ENCODE measurements at places on chromosomes 2 and 18.

DNA sequence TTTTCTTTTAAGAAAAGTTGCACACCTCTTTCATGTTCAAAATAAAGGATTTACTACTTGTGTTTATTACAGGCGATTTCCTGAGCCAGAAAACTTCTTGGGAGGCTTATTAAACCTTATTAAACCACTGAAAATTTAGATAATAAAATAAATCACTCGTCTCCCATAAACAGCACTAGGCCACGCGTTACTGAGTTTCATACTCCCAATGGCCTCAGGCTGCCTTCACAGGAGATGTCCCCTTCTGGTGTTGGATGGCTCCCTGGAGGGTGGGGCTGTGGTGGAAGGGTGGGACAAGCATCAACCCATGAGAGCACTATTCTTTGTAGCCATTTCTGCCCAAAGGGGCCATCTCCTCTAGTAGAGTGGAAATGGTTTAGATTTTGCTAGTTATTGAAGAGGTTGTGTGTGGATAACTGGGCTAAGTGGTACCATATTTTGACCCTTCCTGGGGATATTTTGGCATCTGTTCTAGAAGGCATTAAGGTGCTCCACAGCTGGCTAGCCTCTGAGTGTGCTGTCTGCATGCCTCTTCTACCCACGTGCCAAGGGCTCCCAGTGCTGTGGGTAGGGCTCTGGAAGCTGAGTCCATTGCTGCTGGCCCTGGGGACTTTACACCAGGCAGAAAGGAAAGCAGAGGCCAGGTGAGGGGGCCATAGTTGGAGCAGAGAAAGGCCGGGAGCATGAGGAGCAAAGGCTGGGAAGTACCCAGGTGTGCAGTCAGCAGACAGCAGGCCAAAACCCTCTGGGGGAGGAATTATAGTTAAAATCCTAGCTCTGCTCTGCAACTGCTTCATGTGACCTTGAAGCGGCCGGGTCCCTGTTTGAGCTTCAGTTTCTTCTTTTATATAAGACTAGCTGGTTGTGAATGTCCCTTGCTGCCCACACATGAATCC lies 121.7 kb upstream of the SMAD2 start:
- DNase-seq = peak; percentile 35

GRCh38 chr18:52313213-52313612 lies 26.8 kb upstream of the DCC start:
- DNase-seq = no peak

- no peak for DNase-seq
These were observed 23.6 kb downstream of the CHRNA1 start for GRCh38 chr2:174740721-174741120.

GRCh38 chr2:206530727-206531126 lies 87.4 kb downstream of the ADAM23 start:
- DNase-seq = no peak

DNA sequence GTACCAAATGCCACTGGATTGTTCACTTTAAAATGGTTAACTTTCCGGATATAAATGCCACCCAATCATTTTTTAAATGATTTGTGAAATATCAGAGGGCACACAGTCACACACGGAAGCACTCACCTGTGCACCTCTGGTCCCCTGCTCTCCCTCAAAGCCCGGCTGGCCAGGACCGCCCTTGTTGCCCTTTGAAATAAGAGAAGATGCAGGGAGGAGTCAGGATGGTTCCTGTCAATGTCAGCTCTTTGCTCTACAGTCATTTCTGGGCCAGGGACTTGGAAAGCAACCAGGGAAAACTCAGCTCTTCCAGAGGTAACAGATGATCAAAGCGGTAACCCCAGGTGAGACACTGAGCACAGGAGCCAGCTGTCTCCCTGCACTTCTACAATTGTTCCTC lies 60.7 kb downstream of the COL6A3 start:
- DNase-seq = no peak

All from inflammatory macrophage (primary cell).